ENCODE measurements at places on chromosomes 3 and 15. TPM values are rescaled to one million over a fixed set of nuclear protein-coding genes. Genes with fewer than 3 reads are reported as not detected.

The RPL14 gene
- 1,589 TPM for total RNA-seq

The CLDN16 gene
- total RNA-seq, result 0.27 TPM

The TIMP4 gene
- total RNA-seq, result 1.4 TPM

The USP13 gene
- 18.2 TPM for total RNA-seq

The SYNPR gene
- total RNA-seq, result not detected

The POPDC2 gene
- 0.77 TPM for total RNA-seq

The ADGRG7 gene
- total RNA-seq, result 4.2 TPM

The CLDN18 gene
- not detected for total RNA-seq

The PIERCE2 gene
- total RNA-seq, result not detected

The LRRC28 gene
- 15.2 TPM for total RNA-seq

The CTXND1 gene
- 0.14 TPM for total RNA-seq

The SMCO1 gene
- total RNA-seq, result not detected

The RASGRP1 gene
- total RNA-seq, result 7.3 TPM

The CMC1 gene
- 22.8 TPM for total RNA-seq
